Head of caudate nucleus (tissue), 42 donors: ENCODE measurements at places on chromosomes 11 and 22.

DNA sequence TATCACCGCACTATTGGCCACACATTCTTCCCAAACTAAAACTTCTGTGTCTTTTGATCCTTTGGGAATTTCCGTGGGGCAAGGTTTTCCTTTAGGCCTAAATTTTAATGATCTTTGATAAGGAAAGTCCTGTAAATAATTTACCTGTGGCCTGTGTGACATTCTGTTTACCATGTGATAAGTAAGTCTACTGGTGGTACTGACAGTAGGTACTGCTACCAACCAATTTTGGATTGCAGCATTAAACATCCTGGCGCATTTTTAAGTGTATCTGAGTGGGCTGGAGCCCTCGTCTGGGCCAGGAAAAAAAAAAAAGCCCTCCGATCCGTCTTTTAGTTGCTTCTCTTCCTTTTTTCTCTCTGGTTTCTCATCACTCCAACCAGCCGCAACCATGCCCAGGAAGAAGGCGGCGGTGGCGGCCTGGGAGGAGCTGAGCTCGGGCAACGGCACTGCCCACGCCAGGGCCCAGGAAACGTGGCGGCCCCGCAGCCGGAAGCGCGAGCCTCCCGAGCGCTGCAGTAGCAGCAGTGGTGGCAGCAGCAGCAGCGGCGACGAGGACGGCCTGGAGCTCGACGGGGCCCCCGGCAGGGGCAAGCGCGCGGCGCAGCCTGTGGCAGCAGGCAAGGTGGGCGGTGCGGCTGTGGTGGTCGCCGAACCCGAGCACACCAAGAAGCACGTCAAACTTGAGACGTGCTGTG lies 33.6 kb downstream of the ASRGL1 start:
- DNase-seq: no peak

- peak; percentile 56 for DNase-seq
Measured at GRCh38 chr11:134385774-134386565, 26.1 kb downstream of the B3GAT1 start.

- no peak for DNase-seq
Measured at GRCh38 chr11:2311353-2312133, 9.7 kb downstream of the TSPAN32 start.

DNA sequence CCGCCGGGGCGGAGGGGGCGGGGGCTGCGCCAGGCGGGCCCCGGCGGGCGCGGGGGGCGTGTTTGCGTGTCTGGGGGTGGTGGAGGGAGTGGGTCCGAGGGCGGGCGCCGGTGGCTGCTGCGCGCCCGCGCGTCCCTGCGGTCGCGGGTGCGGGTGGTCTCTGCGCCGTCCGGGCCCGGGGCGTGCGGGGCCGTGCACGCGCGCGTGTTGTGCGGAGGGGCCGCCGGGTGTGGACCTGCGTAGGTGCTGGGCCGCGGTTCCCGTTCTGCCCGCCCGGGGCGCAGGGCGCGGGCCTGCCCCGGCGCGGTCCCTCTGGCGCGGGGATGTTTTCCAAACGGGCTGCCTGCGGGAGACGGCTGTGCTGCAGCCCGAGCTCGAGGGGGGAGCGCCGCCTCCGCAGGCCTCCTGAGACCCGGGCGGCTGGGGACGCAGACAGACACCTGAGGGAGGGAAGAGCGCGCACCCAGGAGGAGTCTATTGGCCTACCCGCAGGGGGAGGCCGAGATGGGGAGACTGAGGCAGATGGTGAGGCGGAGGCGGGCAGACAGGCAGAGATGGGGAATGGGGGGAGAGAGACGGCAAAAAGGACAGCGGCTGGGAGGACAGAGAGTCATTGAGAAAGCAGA lies 442 bp downstream of the PELI3 start:
- peak; percentile 55 for DNase-seq

- no peak for DNase-seq
Measured at GRCh38 chr22:39527481-39527961, 5.0 kb downstream of the RPS19BP1 start.

DNA sequence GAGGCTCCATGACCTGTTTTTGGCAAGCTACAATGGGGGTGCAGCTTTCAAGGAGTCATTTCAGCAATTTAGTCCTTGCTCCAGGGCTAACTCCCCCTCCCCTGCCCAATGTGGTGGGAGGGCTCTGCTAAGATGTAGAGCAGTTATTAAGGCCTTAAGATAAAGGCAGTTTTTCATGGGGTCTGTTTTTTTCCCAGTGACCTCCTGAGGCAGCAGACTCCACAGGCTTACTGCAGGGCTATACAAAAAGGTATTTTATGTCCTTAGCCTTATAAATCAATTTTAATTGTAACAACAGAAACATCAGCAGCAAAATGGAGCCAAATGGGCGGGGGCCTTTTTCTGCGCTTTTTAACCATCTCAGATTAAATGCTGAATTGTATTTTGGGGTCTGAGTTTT lies 192.3 kb downstream of the KIRREL3 start:
- no peak for DNase-seq

DNA sequence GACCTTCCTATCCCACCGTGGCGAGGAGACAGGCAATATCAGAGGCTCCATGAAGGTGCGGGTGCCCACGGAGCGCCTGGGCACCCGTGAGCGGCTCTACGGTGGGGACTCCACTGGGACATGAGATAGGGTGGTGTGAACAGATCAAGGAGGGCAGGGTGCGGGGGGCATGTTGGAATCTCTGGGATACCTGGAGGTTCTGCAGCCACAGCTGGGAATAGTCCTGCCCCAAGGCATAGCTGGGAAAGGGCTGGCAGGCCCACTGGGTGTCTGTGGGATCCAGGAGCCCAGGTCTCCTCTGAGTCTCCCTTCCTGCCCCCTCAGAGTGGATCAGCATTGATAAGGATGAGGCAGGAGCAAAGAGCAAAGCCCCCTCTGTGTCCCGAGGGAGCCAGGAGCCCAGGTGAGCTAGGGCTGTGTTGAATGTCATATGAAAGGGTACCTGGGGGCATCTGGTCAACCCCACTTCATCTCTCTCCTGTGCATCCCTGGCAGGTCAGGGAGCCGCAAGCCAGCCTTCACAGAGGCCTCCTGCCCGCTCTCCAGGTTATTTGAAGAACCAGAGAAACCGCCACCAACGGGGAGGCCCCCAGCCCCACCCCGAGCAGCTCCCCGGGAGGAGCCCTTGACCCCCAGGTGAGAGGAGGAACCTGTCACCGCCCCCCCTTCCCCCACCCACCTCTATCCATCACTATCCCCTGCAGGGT lies 8.5 kb downstream of the PHOX2A start:
- DNase-seq: no peak
